ENCODE measurements at places on chromosomes 2 and 18. TPM values are rescaled to one million over a fixed set of nuclear protein-coding genes. Genes with fewer than 3 reads are reported as not detected.

DNA sequence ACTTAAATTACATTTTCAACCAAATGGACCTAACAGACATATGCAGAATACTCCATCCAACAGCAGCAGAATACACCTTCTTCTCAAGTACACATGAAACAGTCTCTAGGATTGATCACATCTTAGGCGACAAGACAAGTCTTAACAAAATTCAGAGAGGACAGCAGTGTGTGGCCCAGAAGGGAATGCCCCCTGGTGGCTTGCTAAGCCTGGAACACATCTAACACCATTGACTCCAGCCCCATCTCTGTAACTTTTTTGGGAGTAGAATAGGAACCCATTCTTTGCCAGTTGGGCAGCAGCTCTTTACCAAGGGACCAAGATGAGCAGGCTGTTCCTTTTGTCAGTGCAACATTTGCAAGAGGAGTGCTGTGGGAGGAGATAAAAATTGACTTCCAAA is 249.9 kb downstream of the PLCL1 start:
- no peak for DNase-seq

- DNase-seq: no peak
Measured at GRCh38 chr18:50338122-50338521, 36.7 kb upstream of the SKA1 start.

DNA sequence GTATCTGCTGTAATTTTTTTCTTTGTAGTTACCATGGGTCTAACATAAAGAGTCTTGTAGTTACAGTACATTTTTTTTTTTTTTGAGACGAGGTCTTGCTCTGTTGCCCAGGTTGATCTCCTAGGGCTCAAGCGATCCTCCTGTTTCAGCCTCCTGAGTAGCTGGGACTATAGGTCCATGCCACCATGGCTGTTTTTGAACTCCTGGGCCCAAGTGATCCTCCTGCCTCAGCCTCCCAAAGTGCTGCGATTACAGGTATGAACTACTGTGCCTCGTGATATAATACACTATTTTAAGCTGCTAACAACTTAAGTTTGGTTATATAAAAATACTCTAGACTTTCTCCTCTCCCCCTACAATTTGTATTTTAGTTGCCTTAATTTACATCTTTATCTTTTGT is 46.3 kb downstream of the ASB1 start:
- DNase-seq: no peak

- no peak for DNase-seq
Measured at GRCh38 chr2:215637651-215638050, 201.8 kb upstream of the FN1 start.

DNA sequence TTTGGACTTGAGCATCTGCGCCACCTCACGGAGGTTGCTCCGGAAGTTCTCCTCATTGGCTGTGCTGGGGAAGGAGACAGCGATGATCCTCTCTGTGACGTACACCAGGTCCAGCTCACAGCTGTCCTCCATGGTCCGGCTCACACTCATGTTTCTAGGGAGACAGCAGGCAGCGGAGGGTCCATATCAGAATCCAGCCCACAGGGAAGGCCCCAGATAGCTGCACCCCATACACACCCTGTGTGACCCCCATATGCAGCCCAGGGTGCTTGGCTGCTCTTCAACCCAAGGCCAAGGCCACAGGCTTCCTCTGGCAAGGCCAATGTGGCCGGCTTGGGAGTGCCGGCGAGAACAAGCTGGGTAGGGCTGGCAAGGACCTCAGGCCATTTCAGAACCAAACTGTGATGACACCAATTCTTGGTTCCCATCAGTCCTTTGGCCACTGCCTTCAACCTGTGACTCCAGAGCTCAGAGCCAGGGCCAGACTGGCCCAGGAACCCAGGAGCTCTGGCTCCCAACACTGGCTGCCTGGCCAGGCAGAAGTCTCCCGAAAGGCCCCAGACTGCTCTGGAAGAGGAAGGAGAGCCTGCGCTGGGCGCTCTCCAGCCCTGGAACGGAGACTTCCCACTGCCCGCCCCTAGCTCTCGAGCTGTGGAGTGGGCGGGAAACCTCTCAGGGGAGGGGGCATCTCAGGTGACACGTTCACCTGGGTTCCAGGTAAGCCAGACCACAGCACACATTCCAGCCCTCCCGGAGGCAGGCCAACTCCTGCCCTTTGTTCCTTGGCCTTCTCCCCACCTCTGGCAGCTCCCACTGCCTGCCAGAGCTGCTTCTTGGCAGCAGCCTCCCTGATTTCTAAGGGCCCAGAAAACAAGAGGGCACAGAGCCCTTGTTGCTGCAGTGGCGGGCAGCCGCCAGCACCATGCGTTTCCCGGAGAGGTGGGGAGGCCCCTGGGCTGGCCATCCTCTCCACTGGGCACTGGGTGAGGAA is 104.7 kb downstream of the TNS1 start:
- no peak for DNase-seq

GRCh38 chr2:174524527-174524926 is 37.7 kb upstream of the GPR155 start:
- no peak for DNase-seq

- no peak for DNase-seq
Measured at GRCh38 chr2:160635488-160635887, 141.9 kb upstream of the RBMS1 start.

DNA sequence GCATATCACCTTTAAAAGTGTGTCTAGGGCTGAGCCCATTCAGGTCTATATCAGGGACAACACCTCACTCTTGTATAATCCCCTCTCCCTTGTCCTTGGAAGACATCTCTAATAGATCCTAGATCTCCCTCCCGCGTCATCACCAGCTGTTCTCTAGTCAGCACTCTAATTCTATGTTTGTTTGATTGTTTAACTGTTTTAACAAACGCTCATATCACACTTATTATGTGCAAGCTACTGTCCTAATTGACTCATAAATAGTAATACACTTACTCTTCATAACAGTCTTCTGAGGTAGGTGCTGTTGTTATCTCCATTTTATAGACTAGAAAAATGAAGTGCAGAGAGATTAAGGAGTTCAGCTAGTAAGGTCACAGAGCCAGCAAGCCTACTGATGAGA is 1.6 kb upstream of the ERMN start:
- no peak for DNase-seq

- DNase-seq: no peak
Measured at GRCh38 chr2:104848526-104848925, 5.4 kb upstream of the POU3F3 start.

GRCh38 chr18:64752707-64753106 is 603.8 kb upstream of the LINC00305 start:
- no peak for DNase-seq

DNA sequence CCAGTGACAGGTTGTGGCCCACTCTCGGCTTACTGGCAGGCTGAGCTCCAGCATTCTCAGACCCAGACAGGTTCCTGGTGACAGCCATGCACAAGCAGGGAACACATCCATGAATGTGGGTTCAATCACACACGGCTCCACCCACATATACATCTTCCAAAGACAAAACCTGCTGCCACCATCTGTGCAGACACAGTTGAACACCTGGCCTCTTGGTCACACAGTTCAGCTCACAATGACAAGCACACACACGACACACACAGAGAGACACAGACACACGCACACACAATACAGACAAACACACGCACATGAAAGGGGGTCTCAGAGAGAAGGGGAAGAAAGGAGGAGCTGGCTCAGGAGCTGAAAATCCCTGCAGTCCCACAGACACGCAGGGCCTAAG is 32.1 kb upstream of the PTMA start:
- no peak for DNase-seq

DNA sequence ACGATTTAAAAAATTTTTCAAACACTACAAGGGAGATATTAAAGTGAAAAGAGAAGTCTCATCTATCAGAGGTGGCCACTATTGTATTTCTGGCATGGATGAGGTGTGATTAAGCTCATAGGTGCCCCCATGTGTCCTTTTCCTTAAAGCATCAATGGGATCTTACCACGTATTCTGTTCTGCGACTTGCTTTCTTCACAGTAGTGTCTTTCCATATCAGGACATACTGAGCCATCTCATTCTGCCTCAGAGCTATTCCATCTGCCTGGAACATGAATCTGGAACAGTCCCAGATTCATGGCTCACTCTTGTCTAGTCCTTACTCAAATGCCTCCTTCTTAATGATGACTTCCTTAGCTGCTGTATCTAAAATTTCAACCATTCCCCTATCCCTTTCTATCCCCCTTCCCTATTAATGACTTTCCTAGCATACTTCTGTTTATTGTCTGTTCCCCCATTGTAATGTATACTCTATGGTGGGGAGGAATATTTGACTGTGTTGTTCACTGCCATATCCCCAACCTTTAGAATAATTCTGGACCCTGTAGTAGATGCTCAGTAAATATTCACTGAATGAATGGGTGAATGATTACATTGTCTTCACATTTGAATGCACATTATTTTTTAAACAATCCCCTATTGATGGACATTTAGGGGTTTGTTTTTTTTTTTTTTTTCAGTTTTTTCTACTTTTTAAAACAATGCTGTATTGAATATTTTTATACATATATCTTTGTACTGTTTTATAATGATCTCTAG is 11.1 kb downstream of the STAMBP start:
- no peak for DNase-seq

DNA sequence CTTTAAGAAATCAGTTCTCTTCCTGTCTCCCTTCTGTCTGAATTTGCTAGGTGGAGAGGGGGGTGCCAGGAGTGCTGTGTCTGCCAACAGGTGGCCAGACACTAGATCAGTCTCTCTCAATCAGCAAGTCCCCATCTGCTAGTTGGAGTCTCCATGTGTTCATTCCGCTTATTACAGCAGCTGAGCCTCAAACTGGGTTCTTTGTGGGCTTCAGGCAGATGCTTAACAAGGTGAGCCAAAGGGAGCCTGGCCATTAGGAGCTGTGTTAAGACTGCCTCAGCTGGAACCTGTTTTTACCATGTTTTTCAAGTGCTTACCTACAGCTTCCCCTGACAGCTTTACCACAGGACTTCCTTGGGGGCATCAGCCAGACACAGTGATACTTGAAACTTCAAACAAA is 401.9 kb downstream of the LRP1B start:
- no peak for DNase-seq

DNA sequence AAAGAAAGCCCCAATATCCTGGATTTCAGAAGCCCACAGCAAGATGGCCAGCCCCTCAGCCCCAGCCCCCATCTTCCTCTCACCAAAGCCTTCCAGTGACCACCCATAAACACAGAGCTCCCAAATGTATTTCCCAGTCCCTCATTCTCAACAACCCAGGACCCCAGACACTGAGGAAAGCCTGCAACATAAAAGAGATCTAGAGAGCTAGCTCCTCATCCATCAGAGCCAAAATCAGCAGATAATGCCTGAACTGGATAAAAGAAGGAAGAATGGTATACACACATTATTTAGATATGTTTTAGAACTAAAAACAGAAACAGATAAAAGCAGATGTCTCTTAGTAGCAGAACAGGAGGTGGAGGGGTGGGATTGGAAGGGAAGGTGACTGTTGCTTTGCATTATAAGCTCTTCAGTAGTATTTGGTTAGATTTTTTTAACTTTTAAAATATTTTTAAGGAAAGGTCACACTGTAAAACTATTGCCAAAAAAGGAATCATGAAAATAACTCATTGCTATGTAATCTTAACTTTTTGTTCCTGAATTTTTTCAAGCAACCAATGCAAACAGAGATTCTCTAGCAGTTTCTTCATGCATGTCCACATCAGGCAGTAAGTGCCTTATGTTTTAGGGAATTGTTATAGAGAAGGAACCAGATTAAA is 144.2 kb upstream of the PKDCC start:
- DNase-seq: no peak

- no peak for DNase-seq
Measured at GRCh38 chr2:7639476-7639875, 722.3 kb downstream of the RNF144A start.

DNA sequence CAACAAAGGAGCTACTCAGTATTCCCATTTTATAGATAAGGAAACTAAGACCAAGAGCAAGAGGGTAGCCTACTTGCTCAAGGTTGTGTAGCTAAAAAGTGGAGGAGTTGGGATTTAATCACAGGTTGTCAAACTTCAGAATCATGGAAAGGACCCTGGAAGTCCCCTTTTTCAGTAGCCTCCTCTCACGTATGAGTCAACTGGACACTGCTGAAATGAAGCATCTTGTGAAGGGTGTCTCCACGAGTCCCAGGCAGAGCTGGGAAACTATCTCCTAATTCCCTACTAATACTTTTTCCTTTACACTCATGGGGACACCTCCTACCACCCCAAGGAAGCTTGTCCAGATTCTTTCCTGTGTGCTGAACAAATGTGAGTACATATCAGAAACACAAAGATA is 155.8 kb downstream of the RHBDD1 start:
- no peak for DNase-seq

GRCh38 chr2:157788201-157788600 is 87.9 kb downstream of the ACVR1 start:
- DNase-seq: no peak

- no peak for DNase-seq
Measured at GRCh38 chr2:69771461-69771860, 29.5 kb downstream of the ANXA4 start.

GRCh38 chr2:154195644-154196195 is 324.0 kb downstream of the GALNT13 start:
- DNase-seq: no peak

- DNase-seq: no peak
Measured at GRCh38 chr2:150042500-150043171, 444.8 kb downstream of the RND3 start.

DNA sequence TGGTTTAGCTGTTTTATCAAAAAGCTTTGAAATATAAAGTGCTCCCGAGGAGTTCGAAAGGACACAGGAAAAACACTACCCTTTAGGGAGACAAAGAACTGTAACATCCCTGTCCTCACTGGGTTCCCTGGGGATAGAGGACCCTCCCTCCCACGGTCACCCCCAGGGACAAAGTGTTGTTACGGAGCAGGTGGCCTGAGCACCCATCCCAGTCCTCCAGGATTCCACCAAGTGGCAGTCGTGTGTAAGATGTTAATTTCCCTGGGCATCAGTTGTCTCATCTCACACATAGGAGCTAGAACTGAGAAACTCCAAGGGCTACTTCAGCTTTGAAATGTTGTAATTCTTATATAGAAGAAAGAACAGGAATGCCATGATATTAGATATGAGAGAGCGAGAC is 137.7 kb downstream of the ALK start:
- DNase-seq: no peak

GRCh38 chr18:8536231-8536630 is 73.0 kb upstream of the RAB12 start:
- DNase-seq: no peak

GRCh38 chr2:150459281-150459680 is 28.2 kb downstream of the RND3 start:
- no peak for DNase-seq

DNA sequence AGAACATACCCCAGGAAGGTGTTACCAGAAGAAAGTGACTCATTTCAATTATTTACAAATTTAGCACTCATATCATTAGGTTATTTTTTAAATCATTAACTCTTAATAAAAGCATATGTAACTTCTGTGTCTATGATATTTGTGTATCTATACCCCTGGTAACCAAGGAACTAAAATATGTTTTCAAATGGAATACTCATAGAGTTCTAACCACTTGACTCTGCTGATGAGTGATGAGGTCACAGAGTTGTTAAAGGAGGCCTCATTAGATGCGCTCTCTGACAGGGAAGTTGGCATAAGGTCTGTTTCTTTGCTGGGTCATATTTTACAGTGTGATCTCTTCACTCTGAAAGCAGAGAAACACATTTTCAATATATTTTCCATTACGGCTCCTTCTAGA is 73.4 kb downstream of the CCDC150 start:
- no peak for DNase-seq

TMEM178A gene
- 91.2 TPM for polyA plus RNA-seq

INPP5D gene
- polyA plus RNA-seq: 10.8 TPM

SEPTIN10 gene
- polyA plus RNA-seq: 109 TPM

NETO1 gene
- polyA plus RNA-seq: 1.1 TPM

MROH2A gene
- polyA plus RNA-seq: 0.27 TPM

NGEF gene
- polyA plus RNA-seq: 2.4 TPM

NEUROD1 gene
- polyA plus RNA-seq: not detected

IDH1 gene
- polyA plus RNA-seq: 107 TPM

CTNNA2 gene
- polyA plus RNA-seq: 6.0 TPM

TANC1 gene
- polyA plus RNA-seq: 73.7 TPM
